CD4-positive, alpha-beta T cell treated with Interleukin-15 for 4 hours (primary cell): ENCODE measurements at places on chromosomes 13 and 19.

DNA sequence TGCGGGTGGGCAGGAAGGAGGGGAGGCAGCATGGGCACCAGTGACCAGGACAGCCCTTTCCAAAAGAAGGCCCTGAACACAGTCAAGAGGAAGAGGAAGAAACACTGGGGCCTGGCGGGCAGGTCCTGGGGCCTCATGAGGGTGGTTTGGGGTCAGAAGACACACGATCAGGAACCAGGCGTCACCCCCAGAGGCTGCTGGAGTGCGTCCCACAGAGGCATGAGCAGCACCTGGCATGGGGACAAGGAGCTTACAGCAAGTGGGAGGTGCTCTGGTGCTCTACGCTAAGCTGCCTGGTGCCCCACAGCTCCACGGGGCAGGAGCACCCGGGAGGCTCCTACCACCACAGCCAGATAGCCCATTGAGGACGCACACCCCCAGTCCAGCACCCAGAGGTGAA lies 20.0 kb downstream of the ELL start:
- DNase-seq: no peak

DNA sequence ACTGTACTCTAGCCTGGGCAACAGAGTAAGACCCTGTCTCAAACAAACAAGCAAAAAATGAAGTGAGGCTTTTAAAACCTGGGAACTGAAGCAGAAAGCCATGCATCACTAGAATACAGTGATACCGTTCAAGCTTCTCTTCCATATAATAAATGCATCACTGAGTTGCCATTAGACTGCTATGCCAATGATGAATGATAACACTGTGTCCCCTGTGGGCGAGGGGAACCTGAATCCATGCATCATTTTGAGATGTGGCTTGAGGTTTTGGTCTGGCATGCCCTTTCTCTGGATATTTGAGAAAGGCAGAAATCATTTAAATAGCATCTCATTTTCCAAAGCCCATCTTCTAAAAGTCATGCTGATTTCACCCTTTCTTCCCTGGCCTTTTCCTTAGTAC lies 1.5 kb upstream of the FAM124A start:
- DNase-seq: no peak

DNA sequence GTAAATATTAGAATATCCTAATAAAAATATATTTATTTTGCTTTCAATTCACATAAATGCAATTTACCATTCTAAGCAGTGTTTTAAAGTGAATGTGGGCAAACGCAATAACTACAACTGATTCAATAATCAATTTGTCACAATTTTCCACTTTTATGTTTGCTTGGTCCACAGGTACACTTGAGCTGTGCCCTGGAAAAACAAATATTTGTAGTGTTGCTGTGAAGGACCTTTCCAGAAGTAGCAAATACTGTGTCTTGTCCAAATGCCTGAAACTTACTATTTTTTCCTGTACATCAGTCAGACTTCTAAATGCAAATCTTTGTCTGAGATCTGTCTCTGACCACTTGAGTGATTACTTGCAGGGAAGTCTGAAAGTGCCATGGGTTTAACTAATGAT lies 845.8 kb upstream of the SLITRK5 start:
- DNase-seq: no peak

GRCh38 chr13:42950181-42950580 lies 41.9 kb downstream of the EPSTI1 start:
- DNase-seq: no peak
